ENCODE measurements at places on chromosomes 5 and 9.

GRCh38 chr5:41896230-41896629, 7.9 kb upstream of the RIMOC1 start:
- DNase-seq: no peak

DNA sequence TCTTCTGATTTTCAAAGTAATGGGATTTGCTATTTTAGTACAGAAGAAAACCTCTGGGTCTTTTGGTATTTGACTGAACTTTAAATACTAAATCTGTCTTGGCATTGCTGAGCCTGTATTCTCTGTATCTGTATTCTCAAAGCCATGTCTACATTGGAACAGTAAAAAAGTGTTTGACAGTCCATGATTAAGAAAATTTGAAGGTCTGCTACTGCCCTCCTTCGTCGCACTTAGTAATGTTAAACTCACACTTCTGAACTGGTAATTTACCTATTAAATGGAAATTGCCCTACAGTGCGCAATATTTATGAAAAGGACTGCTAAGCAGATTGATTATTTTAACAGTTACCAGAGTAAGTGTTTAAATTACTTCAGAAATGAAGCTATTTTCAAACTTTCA, 165.7 kb upstream of the SMC2 start:
- DNase-seq: no peak

GRCh38 chr5:6342689-6343315, 35.5 kb downstream of the MED10 start:
- DNase-seq: no peak

DNA sequence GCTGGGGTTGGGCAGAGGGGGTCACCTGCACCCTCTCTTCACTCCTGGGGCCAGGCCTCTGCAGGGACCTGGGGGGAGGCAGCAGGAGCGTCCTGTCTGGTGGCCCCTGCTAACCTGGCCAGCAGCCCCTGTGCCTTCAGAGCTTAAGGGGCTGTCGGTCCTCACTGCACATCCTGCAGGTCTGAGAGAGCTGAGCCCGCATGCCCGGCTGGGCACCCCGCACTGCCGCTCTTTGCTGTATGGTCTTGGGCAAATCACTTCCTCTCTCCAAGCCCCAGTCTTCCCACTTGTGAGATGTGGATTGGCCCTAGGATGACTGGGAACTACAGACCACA, 7.9 kb downstream of the FLT4 start:
- DNase-seq: no peak

- no peak for DNase-seq
Observed at GRCh38 chr9:129322022-129322621, 144.1 kb upstream of the IER5L start.

GRCh38 chr5:134026521-134027287, 21.9 kb upstream of the VDAC1 start:
- peak; percentile 80 for DNase-seq

DNA sequence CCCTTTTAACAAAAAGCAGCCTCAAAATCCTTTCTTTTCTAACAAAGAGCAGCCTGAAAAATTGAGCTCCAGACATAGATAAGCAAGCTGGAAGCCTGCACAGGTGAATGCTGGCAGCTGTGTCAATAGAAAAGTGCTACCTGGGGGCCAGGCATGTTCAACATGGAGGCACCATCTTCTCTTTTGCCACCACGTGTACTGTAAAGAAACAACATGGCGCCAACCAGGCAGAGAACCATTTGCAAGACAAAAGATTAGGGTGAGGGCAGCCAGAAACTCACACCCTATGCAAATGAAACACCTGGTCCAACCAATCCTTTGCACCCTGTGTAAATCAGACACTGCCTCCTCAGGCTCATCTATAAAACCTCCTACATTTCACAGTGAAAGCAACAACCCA, 96.0 kb downstream of the ACTL7B start:
- peak; percentile 69 for DNase-seq

GRCh38 chr9:90499761-90500160, 142.9 kb downstream of the DIRAS2 start:
- no peak for DNase-seq

- DNase-seq: peak; percentile 85
Observed at GRCh38 chr9:136886610-136887597, 588 bp downstream of the TRAF2 start.

DNA sequence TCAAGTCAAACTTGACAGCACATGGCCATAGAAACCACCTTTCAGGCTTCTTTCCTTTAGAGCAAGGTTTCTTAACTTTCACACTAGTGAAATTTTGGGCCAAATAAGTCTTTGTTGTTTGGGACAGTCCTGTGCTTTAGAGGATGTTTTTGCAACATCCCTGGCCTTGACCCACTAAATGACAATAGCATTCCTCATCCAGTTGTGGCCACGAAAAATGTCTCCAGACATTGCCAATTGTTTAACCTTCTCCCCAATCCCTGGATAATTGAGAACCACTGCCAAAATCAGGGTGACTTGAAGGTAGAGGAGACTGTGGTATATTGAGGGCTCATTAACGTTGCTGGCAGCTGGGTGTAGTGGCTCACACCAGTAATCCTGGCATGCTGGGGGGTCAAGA, 72.0 kb downstream of the ALDH1A1 start:
- DNase-seq: no peak
